ENCODE measurements at places on chromosomes 4 and X. TPM values are rescaled to one million over a fixed set of nuclear protein-coding genes. Genes with fewer than 3 reads are reported as not detected.

Gene BGN
- total RNA-seq: 133 TPM

Gene MAGED2
- total RNA-seq: 147 TPM

Gene ARHGAP6
- total RNA-seq: 20.9 TPM

Gene MAGEA10
- not detected for total RNA-seq

Gene PRSS48
- not detected for total RNA-seq

Gene SOWAHD
- not detected for total RNA-seq

Gene KDR
- 2.5 TPM for total RNA-seq

DNA sequence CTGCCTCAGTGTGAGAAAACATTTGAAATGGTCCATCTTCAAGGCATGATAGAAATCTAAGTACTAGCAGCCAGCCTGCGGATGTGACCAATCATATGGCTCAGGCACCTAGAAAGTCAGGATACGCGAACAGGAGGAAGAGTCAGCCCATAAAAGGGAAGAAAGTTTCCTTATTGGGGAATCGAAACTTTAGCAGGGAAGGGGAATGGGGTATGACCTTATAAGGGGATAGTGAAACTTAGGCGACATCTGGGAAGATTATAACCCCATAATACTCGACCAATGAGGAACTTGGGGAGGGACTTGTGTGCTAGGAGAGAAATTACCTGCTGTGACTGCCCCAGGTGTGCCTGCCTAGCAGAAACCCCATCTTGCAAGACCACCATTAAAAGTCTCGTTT, 26.2 kb upstream of the PYURF start:
- DNase-seq: no peak

DNA sequence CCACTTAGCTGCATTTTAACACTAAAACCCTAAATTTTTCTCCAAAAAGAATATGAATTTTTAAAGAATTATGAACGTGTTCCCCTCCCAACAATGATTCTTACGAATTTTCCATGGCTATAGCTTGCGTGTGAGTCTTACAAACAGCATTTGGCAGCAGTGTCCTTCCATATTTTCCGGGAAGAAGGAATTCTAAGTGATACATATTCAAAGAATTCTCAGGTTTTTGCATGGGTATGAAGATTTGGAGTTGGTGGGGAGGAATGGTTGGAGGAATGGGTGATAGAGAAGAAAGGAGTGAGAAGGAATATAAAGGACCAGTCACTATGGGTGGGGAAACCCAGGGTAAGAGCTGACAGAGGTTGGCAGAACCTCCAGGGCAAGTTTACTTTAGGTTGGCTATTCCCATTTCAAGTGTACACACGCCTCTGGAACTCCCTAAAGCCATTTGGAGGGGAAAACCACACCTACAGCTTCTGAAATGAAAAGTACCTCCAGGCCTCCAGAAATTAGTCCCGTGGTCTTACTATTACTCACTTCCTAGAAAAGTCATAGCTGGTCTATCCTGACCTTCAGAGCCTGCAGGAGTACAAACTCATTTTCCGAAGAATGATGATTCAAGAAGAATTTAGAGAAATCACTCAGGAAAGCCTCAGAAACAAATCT, 420.8 kb upstream of the DIPK2B start:
- peak; percentile 73 for DNase-seq

GRCh38 chrX:45768666-45769236, 568.1 kb upstream of the DIPK2B start:
- DNase-seq: peak; percentile 49

DNA sequence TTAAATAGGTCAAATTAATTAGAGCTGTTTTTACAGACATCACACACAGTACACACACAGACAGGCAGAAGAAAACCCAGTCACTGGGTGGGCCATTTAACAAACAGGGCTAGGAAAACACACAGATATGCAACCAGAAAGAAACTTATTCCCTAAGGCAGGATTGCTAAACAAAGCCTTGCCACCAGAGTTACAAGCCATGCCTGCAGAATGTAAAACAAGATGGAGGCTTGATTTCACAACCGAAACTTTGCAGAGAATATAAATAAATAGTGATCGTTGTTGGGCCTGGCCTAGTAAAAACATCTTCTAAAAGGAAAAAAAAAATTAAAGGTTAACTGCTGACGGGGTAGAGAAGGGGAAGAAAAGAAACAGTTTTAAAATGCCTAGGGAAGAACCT, 212.3 kb downstream of the NAP1L3 start:
- DNase-seq: no peak

DNA sequence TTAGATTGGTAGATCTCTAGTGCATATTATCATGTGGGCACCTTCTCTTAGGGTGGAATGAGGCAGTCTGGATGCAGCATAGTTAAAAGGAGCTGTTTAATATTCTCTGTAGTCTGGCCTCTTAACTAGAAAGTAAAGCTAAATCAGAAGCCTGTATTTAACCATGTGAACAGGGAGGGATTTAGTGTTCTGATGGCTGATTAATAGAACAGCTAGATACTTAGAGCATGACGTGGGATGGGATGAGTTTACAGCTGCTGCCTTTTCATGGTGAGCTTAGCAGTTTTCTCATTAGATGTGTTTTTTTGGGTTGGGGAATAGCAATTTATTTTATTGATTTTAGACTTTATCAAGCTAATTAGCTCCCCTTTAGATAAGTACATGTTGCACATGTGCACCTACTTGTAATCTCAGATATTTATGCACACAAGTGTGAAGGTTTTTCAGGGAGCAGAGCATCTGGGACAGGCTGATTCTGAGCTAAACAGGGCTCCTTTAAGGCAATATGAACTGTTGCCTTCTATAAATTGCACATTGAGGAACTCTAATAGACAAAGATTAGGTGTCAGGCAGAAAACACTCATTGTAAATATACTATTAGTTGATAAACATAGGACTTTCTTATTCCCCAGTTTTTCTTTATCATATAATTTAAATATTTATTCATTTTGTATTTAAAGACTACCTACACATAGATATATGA, 34.1 kb downstream of the YIPF6 start:
- no peak for DNase-seq

DNA sequence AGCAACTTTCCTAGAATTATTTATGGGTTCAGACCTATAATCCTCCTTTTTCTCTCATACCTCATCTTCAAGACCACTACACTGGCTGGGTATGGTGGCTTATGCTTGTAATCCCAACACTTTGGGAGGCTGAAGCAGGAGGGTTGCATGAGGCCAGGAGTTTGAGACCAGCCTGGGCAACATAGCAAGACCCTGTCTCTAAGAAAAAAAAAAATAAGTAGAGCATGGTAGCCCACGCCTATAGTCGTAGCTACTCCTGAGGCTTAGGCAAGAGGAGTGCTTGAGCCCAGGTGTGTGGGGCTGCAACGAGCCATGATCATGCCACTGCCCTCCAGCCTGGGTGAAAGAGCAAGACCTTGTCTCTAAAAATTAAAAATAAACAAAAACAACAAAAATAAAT, 832.4 kb downstream of the PCDH18 start:
- no peak for DNase-seq

DNA sequence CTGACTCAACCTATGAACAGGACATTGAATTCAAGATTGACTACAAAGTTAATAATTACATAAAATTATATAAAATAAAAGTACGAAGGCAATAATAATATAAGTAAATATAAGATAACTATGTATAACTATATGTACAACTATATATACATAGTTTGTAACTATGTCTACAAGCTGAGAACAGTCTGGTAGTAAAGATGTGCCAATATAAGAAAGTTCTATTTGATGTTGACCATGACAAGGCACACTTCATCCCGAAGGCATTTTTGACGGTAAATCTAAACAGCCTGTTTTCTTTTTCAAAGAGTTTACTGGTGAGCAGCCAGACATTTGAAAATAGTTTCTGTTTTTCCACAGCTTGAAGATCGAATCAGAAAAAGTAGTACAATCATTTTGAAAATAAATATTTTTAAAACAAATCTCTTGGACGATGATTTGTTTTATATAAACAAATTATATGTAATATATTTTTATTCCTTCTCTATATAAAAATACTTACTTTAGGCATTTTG, 112.9 kb downstream of the CEP44 start:
- no peak for DNase-seq

DNA sequence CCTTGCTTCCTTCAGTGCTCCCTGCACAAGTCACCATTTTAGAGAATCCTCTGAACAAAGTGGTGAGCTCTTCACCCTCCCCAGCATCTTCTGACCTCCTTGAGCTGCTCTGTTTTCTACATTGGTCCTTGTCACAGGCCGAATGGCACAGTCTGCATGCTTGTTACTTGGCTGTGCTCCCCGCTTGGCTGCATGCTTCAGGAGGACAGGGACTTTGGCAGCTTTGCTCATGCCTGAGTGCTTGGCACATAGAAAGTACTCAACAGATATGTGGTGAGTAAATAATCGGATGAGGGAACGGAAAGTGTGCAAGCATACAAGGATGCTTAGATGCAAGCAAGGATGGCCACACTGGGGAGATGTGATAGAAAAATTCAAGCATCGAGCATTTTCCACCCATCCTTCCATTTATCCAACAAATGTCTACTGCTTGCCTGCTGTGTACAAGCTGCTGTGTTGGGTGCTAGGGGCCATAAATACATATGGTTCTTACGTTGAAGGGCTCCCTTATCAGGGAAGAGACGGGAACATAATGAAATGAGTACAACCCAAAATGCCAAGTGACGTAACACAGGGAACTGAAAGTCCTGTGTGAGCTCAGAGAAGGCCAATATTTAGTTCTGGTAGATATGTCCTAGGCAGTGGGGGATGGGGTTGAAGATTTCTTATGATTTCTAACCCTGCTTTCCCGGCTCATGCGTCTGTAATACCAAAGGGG, 31.2 kb downstream of the SLC2A9 start:
- DNase-seq: no peak

- no peak for DNase-seq
Observed at GRCh38 chr4:5340991-5341451, 289.7 kb downstream of the STK32B start.

DNA sequence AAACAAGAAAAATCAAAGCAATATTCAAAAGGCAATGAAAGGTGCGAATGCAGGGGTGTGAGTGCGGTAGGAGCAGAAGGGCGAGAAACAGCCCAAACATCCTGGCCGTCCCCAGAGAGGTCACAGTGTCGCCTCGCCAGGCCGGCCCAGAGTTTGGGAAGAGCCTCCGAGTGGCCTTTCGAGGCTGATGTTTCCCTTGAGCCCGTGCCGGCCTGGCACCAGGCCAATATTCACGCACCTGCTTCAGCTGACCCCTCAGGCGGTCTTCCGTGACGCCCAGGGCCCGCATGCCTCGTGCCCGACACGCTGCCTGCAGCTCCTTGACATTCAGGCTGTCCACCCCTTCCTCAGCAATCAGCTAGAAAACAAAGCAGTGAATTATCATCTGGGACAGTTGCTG, 30.6 kb downstream of the LETM1 start:
- DNase-seq: no peak

DNA sequence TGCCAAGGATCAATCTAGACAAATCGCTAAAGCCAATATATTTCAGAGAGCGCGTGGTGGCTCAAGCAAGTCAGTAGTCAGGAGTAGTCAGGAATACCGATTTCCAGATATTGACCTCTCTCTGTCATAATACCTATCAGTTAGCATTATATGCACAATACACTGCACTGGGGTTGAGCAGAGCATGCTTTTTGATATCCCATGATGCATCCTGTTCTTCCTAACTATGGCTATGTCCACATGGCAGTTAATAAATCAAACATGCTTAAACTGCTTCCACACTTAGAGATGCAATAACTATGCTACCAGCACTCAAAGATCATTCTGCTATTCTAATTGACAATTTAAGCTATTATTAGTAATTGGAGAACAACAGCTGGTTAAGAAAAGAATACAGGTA, 6.2 kb downstream of the BRWD3 start:
- DNase-seq: no peak

DNA sequence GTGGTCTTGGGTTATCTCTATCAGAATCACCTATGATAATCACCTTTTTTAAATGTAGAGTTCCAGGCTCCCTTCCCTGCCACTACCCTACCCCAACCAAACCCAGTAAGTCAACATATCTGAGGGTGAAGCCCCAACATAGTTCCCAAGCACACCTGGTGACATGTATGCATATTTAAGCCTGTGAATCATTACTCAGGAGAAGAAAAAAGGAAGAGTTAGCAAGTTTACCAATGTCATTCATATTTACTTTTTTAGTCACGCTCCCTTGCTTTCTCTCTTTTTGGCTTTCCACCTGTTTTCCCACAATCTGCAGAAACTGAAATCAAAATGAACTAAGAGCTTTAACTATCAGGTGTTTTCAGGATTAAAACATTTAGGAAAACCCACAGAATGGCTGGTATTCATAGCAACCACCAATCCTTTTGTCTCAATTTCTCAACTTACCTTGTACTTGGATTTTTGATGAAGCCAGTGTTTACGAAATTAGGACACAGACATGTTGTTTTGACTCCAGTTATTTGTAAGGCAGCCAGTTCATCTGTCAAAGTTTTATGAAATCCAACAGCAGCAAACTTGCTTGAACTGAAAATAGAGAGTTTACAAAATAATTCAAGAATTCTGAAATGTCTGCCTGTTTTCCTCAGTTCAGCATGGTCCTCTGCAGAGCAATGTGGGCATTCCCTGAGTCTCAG, 34.0 kb downstream of the HSD17B11 start:
- no peak for DNase-seq

DNA sequence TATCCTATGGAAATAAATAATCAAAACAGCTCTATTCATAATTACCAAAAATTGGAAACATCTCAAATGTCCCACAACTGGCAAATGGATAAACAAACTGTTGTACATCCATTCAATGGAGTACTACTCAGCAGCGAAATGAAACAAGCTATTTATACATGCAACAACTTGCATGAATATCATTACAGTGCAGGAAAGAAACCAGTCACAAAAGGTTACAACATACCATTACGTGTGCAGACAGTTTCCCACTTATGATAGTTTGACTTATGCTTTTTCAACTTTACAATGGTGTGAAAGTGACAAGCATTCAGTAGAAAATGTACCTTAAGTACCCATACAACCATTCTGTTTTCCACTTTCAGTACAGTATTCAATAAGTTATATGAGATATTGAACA, 82.3 kb downstream of the NEK1 start:
- no peak for DNase-seq

DNA sequence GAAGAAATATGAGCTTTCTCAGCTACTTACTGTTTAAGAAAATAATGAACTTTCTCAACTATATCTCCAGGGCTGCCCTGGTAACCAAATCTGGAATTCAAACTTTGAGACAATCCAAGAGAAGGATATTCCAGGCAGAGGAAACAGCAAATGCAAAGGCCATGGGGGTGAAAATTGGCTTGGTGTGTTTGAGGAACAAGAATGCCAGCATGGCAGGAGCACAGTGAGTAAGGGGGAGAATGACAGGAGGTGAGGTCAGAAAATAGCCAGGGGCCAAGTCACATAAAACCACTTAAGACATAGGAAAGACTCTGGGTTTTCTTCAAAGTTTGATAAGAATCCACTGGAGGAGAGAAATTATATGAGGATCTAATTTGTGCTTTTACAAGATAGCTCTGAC, 27.2 kb upstream of the BTC start:
- no peak for DNase-seq
